Karpas-422 (cell line): ENCODE measurements at places on chromosomes 13 and 19. TPM values are rescaled to one million over a fixed set of nuclear protein-coding genes. Genes with fewer than 3 reads are reported as not detected.
A peak's percentile ranks its signal among the peaks of the same experiment; 100 is the strongest.

The HSPBP1 gene
- 35.0 and 62.5 TPM in 2 replicates for total RNA-seq

The HCN2 gene
- total RNA-seq = not detected in 2 replicates

GRCh38 chr19:36916991-36917390 is 859 bp downstream of the ZNF568 start:
- no peak overlapping the region for H3K27ac ChIP-seq
- H3K27me3 ChIP-seq = no peaks in the 10 kb centered on the region
- no peaks in the 10 kb centered on the region for H3K4me1 ChIP-seq
- peak overlapping the region; percentile 63; the same call in 1 of the 2 replicates for H3K4me3 ChIP-seq
- H3K36me3 ChIP-seq = peaks cover 10% of the 10 kb centered on the region

DNA sequence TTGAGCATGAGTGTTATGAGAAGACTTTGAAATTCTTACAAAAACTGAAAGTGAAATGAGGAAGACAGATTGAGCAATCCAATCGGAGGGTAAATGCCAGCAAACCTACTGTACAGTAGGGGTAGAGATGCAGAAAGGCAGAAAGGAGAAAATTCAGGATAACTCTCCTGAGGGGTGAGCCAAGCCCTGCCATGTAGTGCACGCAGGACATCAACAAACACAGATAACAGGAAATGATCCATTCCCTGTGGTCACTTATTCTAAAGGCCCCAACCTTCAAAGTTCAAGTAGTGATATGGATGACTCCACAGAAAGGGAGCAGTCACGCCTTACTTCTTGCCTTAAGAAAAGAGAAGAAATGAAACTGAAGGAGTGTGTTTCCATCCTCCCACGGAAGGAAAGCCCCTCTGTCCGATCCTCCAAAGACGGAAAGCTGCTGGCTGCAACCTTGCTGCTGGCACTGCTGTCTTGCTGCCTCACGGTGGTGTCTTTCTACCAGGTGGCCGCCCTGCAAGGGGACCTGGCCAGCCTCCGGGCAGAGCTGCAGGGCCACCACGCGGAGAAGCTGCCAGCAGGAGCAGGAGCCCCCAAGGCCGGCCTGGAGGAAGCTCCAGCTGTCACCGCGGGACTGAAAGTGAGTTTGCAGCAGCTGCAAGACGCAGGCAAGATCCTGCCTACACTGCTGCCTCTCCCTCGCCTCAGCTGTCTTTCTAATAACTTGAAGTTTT is at the start of gene TNFSF13B:
Gene TNFSF13B, plus strand, starts transcription at position 118 of the 728 bp plus-strand sequence. Its CDS starts 178 bp downstream, at position 296.
- H3K4me3 ChIP-seq = peak within 1 kb of the TSS; percentile 35; the same call in 1 of the 2 replicates
- H3K4me1 ChIP-seq = peaks cover 13% of the 10 kb centered on the region
- no peaks in the 10 kb centered on the region for H3K36me3 ChIP-seq
- H3K27ac ChIP-seq = no peak within 1 kb of the TSS
- peak; percentile 69 for DNase-seq

DNA sequence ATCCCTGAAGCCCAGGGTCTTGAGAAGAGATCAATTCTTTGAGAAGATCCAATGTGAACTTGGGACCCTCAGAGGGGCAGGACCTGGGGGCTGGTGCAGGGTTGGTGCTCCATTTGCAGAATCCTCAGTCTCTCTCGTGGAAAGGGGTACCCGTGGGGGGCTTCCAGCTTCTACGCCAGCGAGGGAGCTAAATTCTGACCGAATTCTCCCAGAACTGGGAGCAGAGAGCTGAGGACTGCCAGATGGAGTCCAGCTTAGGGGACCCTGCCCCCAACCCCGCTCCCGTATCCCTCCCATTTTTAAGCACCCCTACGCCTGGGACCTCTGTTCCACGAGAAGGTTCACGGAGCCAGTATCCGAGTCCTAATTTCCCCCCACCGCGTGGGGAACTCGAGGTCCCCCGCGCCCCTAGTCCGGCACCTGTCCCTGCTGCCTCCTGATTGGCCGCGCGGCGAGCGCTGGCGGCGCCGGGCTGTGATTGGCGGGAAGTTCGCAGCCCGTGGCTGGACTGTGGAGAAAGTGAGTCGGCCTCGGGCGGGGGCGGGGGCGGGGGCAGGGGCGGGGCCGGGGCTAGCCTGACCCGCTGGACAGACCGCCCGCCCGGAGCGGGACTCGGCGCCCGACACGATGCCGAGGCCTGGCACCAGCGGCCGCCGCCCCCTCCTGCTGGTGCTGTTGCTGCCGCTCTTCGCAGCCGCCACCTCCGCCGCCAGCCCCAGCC is 4.4 kb upstream of the LTBP4 start:
- H3K4me1 ChIP-seq = peaks cover 40% of the 10 kb centered on the region
- H3K27ac ChIP-seq = no peak overlapping the region
- DNase-seq = no peak

GRCh38 chr19:19460761-19461265 is 54.5 kb downstream of the TSSK6 start:
- DNase-seq = peak; percentile 58
- peak overlapping the region; percentile 69 for H3K27ac ChIP-seq
- H3K36me3 ChIP-seq = peaks cover 21% of the 10 kb centered on the region
- peak overlapping the region; percentile 45; the same call in 1 of the 2 replicates for H3K4me3 ChIP-seq
- H3K27me3 ChIP-seq = no peaks in the 10 kb centered on the region

DNA sequence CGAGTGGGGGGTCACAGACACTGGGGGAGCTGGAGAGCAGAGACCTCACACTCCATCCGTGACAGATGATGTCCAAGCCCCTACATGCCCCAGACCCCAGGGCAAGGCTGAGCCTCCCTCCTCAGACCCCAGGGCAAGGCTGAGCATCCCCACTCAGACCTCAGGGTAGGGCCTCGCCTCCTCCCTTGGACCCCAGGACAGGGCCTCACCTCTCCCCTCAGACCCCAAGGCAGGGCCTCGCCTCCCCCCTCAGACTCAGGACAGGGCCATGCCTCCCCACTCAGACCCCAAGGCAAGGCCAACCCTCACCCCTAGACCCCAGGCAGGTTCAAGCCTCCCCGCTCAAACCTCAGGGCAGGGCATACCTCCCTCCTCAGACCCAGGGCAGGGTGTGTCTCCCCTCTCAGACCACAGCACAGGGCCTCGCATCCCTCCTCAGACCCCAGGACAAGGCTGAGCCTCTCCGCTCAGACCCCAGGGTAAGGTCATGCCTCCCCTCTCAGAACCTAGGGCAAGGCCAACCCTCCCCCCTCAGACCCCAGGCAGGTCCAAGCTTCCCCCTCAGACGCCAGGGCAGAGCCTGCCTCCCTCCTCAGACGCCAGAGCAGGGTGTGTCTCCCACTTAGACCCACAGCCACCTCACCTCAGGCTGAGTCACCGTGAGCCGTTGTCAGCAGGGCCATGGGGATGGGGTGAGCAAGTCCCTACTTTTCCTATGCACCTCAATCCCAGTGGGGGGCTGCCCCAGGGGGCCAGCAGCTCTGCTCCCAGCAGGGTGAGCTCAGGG is 1.7 kb upstream of the S1PR4 start:
- no peak overlapping the region for H3K4me3 ChIP-seq
- DNase-seq = no peak
- no peaks in the 10 kb centered on the region for H3K27me3 ChIP-seq
- H3K27ac ChIP-seq = no peak overlapping the region
- no peaks in the 10 kb centered on the region for H3K36me3 ChIP-seq
- peaks cover 22% of the 10 kb centered on the region for H3K4me1 ChIP-seq

DNA sequence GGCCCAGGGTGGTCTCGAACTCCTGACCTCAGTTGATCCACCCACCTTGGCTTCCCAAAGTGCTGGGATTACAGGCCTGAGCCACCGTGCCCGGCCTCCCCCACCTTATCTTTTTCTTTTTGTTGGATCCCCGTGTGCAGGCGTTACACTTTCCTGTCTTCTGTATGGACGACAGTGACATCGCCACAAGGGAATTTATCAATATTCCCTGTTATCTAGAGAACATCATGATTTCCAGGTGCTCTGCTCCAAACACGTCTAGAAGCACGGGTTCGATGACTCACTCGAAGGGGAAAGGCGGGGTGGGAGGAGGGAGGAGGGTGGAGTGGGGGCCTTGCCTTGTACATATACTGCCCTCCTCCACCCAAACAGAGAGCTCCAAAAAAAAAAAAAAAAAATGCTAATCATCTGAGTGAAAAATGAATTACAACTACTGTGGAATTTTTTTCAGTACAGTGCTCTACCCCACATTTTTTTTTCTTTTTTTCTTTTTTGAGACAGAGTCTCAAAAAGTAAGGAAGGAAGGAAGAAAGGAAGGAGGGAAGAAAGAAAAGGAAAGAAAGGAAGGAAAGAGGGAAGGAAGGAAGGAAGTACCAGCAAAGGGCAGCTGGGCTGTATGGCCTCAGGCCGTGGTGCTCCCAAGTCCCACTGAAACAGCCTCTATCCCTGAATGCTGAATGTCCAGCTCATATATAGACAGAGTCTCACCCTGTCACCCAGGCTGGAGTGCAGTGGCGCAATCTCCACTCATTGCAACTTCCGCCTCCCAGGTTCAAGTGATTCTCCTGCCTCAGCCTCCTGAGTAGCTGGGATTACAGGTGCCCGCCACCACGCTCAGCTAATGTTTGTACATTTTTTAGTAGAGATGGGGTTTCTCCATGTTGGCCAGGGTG is 36.8 kb downstream of the INSR start:
- DNase-seq = no peak
- no peak overlapping the region for H3K27ac ChIP-seq
- no peak overlapping the region for H3K4me3 ChIP-seq
- H3K27me3 ChIP-seq = no peaks in the 10 kb centered on the region
